RWPE2 (cell line): ENCODE measurements at places on chromosomes 12 and 14.
A peak's percentile ranks its signal among the peaks of the same experiment; 100 is the strongest.

GRCh38 chr14:74510959-74511409 is 17.4 kb downstream of the ISCA2 start:
- DNase-seq, result peak; percentile 68

GRCh38 chr12:52546126-52546525 is 6.8 kb downstream of the KRT71 start:
- no peak for DNase-seq

GRCh38 chr12:87849074-87849473 is 180.1 kb downstream of the C12orf50 start:
- DNase-seq, result no peak

DNA sequence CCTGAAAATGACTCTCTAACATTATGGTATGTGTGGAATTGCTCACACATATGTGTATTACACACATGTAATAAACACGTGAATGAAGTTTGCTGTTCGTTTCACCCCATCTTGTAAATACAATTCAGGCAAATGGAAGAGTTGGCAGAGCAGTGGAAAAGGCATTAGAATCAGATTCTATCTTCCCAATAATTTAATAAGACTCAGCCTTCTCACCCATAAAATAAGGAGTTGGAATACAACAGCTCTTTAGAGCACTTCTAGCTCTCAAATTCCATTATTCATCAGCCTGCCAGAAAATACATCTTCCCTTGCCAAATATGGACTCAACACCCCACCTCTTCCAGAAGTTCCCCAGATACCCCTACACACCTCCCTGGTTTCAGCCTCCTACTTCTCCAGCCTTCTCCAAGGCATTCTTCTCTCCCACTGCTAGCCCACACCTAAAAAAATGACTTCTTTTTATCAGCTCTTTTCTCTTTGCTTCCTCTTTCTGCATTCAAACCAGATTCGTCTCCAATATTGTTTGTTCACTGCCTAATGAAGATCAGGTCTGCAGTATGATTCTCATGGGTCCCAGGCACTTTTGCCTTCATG is 66.2 kb upstream of the DYRK2 start:
- DNase-seq, result no peak

GRCh38 chr12:111482462-111482861 is 76.7 kb downstream of the SH2B3 start:
- DNase-seq, result no peak
